AG04449 (cell line): ENCODE measurements at places on chromosomes 13 and 19.

DNA sequence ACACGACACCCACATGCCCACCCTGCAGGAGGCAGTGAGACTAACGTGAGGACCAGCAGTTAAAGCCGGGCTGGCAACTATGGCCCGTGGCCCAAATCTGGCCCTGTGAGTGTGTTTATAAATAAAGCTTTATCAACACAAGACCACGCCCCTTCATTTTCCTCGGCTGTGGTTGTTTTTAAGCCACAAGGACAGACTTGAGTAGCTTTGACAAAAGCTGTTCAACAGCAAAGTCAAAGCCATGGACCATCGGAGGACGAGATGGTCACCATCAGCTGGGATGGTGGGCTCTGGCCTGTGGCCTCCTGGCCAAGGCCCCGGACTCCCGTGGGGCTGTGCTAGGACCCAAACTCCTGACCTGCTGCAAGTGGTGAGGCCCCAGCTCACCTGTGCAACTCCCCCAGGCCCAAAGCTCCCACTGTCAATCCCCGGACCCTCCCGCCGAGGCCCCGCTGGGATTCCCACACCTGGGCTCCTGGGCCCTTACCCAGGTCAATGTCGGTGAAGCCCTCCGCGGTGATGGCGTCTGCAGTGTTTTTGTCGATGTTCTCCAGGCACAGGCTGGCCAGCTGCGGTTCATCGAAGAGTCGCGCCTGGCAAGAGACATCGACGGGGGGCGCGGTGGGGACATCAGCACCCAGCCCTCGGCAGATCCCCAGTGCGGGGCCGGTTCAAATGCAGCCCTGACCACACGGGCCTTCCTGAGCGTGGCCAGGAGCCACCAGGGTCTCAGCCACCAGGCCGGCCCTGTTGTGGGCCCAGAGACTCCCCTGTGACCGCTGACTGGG lies 25.1 kb downstream of the BTBD2 start:
- no peak for DNase-seq

DNA sequence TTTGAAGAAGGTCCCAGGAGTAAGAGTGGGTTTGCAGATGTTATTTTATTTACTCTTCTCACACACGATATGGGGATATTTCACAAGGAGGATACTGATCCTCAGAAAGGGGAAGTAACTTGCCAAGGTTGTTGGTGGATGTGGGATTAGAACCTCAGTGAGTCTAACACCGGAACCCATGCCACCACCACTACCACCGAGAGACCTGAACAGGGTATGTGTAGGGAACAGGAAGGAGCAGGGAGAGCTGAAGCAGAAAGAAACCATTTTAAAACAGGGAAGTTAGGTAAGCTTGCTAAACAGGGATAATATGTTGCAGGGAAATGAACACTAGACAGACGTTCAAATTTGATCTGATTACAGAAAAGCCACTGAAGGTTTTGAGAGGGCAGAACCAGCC lies 11.6 kb upstream of the CEACAM3 start:
- DNase-seq = no peak

- no peak for DNase-seq
Observed at GRCh38 chr13:28299916-28300315, 161.6 kb downstream of the PAN3 start.

GRCh38 chr13:73731564-73731963 lies 402.6 kb downstream of the KLF12 start:
- DNase-seq = no peak

GRCh38 chr13:109630271-109630670 lies 156.1 kb downstream of the IRS2 start:
- DNase-seq = no peak

DNA sequence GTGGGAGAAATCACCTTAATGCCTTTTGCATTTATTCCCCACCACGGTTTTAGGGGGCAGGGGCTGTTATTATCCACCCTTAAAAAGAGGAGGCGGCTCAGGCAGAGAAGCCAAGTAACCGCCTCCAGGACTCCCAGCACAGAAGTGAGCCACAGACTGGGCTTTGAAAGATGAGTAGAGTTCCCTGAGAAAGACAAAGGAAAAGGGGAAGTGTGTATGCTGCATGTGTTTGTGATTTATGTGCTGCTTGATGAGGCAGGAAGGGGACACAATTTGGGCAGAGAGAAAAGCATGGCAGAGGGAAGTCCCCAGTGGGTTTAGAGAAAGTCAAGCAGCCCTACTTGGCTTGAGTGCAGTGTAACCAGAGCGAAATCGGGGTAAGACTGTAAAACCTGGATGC lies 85.0 kb downstream of the DOCK9 start:
- DNase-seq = no peak

GRCh38 chr13:74773248-74773647 lies 639.0 kb upstream of the KLF12 start:
- no peak for DNase-seq

DNA sequence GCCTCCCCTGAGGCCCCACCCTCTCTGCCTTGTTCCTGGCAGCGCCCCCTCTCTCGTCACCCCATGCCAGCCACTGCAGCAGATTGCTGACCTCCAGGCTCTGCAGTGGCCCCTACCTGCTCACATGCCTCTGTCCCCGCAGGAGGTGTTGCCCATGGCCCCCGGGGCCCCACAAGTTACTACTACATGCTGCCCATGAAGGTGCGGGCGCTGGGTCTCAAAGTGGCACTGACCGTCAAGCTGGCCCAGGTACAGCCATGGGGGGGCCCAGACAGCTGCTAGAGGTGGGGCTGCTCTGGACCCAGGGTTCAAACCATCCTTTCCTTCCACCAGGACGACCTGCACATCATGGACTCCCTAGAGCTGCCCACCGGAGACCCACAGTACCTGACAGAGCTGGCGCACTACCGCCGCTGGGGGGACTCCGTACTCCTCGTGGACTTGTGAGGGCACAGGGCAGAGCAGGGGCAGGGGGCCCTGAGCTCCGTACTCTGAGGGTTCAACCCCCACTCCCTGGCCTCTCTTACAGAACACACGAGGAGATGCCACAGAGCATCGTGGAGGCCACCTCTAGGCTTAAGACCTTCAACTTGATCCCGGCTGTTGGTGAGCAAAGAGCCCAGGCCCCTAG lies 6.2 kb downstream of the MRPL4 start:
- DNase-seq = no peak

DNA sequence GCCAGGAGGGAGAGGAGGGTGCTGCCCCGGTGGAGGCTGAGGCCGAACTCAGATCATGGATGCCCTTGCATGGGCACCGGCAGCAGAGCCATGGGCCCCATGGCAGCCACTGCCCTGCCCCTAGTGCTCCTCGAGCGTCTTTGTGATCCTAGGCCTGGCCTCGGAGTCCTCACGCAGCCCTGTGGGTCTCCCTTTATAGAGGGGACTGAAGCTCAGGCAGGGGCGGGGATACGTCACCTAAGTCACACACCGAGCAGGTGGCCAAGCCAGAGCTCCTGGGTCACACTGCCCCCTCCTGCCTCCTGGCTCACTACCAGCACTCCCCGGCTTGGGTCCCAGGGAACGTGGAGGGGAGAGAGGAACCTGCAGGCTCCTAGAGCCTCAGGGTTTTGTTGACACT lies 28.7 kb downstream of the DHX34 start:
- no peak for DNase-seq

DNA sequence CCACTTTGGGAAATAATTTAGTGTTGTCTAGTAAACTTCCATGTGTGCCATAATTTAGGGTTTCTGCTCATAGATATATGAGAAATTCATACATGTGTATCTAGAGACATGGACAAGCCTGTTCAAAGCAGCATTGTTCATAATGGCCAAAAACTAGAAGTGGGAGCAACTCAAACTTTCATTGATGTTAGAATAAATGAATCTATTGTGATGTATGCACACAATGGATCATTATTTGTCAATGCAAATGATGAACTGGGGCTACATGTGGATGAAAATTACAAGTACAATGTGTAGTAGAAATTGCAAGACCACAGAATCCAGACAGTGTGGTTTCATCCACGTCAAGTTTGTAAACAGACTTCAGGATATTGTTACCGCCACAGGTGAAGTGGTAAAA lies 284.7 kb downstream of the SLC7A1 start:
- no peak for DNase-seq

- DNase-seq = no peak
Observed at GRCh38 chr13:46341112-46341711, 45.8 kb downstream of the RUBCNL start.
